ENCODE measurements at places on chromosomes 2 and 18.
A peak's percentile ranks its signal among the peaks of the same experiment; 100 is the strongest.

DNA sequence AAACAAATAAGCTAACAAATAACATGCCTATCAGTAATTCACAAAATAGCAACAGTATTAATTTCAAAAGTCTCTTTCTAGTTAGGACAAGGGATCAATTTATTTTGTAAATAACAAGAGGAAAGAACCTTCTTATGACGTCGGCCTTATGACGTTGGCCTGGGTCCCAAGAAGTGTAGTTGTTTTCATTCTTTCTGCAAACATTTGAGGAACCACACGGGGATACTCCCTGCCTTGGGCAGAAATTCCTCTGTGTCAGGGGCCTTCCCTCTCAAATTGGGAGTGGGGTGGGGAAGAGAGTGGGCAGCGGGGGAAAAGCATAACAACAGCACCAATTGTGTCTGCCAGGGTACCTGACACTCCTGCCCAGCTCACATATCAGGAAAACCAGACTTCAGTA, 1.3 kb downstream of the CCDC68 start:
- no peak for DNase-seq

- peak; percentile 58 for DNase-seq
Observed at GRCh38 chr18:76495435-76496193, 572 bp upstream of the ZNF516 start.

DNA sequence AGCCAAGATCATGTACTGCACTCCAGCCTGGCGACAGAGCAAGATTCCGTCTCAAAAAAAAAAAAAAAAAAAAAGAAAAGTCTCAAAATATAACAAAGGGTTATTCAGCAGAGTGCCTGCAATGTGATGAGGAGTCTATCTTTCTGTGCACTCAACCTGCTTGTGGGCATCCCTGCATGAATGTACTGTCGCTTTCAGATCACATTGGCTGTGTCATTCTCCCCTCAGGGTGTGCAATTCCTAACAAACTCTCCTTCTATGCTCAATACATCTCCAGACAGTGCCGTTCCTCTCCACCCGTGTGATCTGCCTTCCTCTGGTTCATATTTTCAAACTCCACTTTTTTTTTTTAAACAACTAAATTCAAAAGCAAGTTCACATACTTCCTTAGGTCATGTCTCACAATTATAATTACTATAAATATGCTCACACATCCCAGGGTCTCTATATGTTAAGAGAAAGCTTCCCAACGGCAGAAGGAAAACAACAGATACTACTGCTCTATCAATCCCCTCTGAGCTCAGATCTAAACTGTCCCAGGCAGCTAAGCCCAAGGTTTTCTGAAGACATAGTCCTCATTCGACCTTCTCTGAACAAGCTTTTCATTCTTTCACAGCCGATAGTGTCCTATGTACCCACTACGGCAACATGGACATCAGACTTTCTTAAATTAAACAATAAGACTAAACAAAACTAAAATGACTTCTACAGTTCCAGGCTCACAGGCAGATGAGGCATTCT, 35.2 kb downstream of the PTMA start:
- DNase-seq = no peak

GRCh38 chr2:202624133-202624532, 10.6 kb upstream of the FAM117B start:
- no peak for DNase-seq

DNA sequence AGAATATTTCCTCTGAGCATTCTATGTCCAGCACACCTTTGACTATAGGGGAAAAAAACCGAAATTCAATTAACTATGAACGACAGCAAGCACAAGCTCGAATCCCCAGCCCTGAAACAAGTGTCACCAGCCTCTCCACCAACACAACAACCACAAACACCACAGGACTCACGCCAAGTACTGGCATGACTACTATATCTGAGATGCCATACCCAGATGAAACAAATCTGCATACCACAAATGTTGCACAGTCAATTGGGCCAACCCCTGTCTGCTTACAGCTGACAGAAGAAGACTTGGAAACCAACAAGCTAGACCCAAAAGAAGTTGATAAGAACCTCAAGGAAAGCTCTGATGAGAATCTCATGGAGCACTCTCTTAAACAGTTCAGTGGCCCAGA, 79.4 kb upstream of the FAM117B start:
- DNase-seq = no peak

DNA sequence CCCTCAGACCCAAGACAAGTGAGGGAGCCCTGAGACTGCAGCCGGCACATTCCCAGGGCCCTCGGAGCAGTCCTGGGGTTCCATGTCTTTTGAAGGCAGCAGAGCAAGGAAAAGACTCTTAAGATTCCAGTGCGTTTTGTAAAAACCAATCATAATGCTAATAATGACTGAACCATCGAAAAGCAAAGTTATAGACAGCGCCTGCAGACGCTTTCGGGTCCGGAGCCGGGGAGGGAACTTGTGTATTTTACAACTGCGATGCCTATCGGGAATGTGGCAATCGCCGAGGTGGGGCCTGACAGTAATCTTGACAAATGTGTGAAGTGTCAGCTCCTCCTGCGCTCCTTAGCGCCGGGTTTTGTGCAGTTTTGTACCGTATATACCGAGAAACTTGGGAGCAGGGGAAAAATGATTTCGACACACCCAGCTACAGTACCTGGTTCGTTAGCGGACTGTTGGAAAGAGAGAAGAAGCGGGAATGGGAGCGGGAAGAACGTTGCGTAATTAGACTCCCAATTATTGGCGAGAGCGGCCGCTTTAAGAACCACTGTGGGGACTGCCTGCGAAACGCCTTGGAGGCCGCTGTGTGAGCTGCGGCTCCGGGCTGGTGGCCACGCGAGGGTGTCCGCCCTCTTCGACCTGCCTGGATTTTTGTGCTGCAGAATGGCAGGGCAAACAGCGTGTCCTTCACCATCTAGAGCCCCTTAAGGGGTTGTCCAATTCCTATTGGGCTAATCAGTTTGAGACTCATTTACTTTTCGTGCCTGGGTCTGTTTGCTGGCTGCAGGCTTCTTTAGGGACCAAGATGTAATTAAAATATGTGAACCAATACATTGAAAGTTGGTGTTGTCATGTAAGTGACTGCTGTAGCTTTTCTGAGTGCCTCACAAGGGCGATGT, 2.4 kb downstream of the EPAS1 start:
- DNase-seq = peak; percentile 56

DNA sequence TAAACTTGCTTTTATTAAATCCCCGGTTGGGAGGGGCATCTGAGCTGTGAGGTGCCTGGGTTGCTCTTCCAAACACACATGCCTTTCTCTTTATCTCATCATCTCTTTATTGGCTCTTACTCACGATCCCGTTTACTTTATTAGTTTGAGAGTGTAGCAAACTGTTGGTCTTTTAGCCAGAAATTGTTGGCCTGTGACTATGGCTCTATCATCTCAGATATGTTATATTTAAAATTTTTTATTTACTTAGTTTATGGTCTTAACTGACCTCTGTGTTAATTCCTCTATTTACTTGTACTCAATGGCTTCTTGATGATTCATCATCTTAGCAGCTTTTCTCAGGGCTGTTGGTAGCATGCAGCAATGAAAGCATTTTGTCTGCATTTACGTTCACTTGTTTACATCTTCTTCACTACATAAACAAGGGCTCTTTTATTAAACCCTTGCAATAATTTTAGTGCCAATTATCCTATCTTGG, 408.4 kb downstream of the HRH4 start:
- DNase-seq = no peak

GRCh38 chr2:30209227-30209626, 22.1 kb upstream of the LBH start:
- DNase-seq = no peak

GRCh38 chr18:2707551-2708168, 52.1 kb downstream of the SMCHD1 start:
- no peak for DNase-seq

DNA sequence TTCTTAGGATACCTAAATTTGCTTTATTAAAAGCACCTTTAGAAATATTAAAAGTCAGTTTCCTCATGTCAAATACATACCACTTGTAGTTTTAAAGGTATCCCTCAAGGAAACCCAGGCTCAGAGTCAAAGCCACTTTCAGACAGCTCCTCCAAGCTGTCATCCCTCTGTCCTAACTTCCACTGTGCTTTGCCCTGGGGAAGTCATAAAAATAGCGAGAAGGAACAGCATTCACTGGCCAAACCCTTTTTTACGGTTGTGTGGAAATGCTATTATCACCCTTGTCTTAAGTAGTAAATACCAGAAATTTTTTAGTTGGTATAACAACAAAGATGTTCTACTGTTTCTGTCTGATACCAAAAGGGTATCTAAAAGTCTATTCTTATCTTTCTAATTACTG, 680.5 kb downstream of the ZEB2 start:
- no peak for DNase-seq

DNA sequence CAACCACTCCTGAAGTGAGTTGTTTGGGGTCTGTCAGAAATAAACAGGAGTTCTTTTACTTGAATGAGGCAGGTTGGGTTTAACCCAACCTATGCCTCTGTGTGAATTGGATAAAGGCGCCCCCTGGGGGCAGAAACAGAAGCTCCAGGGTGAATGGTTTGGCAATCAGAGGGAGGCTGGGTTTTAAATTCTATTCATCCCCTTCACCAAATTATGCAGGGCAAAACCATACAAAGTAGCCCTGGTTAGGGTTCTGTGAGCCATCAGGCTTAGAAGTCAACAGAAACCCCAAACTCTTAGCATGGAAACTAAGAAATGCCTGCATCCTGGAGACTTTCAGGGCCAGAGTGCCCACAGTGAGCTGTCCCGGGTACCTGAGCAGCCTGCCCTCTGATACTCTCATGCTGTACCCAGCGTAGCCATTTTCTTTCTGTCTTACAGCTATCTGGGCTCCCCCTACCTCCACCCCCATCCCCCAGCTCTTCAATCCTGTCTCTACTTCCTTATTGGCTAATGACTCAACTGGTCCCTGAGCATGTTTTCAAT, 241.5 kb downstream of the ICOS start:
- no peak for DNase-seq

DNA sequence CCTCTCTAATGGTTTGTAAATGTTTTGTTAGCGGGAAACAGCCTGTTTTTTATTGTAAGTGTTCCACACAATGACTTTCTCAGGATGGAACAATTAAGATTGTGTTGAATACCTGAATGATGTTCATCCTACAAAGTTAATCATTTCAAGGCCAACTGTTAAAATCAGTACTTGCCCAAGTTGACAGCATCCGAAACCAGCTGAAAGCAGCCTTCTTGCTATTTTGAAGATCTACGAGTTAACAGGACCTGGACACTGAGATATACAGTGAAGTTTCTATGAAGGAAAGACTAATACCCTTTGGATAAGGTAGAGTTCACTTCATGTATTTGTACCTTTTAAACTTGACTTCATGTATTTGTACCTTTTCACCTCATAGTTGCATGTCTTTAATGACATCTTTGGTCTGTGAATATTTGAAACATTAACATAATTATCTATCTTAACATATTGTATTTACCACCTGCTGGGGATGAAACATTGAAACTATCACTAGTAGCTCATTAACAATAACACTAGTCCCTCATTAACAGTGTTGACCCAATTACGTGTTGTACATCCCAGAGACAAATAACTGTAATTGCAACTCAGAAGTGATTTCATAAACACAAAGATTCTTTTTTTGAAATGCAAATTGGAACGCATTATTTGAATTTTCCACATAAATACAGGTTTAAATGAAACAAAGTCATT, 556.0 kb upstream of the MEX3C start:
- DNase-seq = no peak

- DNase-seq = peak; percentile 73
Observed at GRCh38 chr2:30569946-30570345, 122.9 kb downstream of the LCLAT1 start.

GRCh38 chr2:213261237-213261636, 23.0 kb upstream of the SPAG16 start:
- DNase-seq = no peak

DNA sequence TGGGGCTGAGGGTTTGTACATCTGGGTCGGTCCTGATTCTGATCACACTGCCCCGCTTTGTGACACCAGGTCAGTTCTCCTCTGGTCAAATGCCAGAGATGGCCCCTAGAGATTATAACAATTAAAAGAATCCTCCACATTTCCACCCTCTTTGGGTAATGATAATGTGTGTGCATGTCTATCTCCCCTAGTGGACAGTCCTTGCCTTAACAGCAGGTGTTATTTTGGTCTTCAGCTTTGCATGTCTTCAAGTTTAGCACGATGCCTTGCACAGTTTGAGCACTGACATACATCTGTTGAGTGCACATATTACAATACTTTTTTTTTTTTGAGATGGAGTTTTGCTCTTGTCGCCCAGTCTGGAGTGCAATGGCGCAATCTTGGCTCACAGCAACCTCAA, 25.7 kb upstream of the COX7A2L start:
- DNase-seq = no peak

- no peak for DNase-seq
Observed at GRCh38 chr18:35054401-35054800, 13.2 kb downstream of the MAPRE2 start.

- DNase-seq = no peak
Observed at GRCh38 chr2:27306573-27307286, 1.5 kb downstream of the UCN start.

DNA sequence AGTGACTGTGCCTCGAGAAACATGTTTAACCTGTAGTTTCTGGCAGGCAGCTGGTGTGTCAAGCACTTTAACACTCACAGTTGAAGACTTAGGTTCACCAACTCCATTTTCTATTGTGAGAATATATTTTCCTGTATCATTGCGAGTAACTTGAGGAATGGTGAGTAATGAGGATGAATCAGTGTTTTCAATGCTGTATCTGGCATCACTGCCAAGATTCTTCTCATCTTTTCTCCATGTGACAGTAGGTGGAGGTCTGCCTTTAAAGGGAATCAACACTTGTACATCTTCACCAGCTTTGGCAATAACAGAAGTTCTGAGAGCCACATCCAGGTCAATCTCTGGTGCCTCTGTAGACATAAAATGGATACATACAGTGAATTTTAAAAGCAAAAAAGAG, 72.8 kb downstream of the PLEKHA3 start:
- peak; percentile 87 for DNase-seq

- DNase-seq = no peak
Observed at GRCh38 chr2:172762574-172762973, 26.9 kb downstream of the RAPGEF4 start.

DNA sequence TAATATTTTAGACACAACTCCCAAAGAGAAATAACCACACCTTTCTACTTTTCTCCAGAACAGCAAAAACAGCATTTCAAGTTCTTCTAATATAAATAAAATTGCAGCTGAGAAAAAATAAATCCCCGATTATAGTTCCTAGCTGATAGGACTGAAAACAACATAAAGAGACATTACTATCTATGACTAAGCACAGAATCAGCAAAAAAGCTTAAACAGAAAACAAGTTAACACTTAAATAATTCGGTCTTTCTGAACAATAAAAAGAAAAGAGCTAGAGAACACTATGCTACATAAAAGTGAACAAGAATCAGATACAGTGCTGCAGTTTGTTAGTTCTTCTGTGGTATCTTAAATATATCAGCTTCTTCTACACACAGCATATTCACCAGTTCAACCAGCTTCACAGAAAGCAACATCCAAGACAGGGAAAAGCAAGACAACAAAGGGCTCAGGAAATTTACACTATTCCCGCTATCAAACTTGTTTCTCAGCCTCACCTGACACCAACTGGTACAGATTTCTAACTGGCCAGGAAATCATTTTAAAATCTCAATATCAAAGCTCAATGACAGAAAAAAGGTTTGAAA, 28.6 kb downstream of the FEZ2 start:
- DNase-seq = no peak
